Right forelimb (tissue), 1 donor: ENCODE measurements at places on chromosomes 12 and 14.

- no peak for DNase-seq
Observed at GRCh38 chr14:77265561-77266335, 5.3 kb downstream of the NGB start.

DNA sequence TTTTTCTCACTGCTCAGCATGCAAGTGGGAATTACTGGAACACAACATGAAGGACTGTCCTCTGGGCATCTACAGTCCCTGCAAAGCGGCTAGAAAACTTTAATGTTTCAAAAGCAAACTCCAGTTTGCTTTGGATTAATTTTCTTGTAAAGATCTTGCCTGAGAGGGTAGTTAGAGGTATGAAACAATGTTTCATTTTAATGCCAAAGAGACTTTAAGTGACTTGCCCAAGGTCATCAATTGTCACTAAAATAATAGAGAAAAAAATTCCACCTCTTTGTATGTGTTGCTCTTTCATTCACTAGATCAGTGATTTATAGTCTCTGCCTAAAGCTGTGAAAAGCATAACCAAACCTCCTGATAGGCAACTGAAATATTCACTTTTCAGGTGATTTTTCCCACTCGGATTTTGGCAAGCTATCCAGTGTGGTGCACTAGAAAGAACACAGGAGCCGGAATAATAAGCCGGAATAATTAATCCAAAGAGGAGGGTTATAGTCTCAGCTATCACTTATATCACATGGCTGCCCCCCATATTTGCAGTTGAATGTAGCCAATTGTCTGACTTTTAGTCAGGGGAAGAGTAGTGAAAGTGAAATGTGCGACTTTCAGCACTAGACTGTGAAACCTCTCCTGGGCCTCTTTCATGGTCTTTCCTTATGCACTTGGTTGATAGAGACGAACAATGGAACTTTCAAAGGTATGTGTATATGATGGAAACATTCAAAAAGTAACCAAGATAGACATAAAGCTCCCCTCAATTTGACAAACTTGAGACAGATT is 107.7 kb downstream of the SLC6A15 start:
- no peak for DNase-seq

GRCh38 chr14:75904311-75904710 is 77.5 kb downstream of the TGFB3 start:
- no peak for DNase-seq

- DNase-seq, result no peak
Observed at GRCh38 chr14:55450124-55450523, 9.7 kb upstream of the TBPL2 start.

- no peak for DNase-seq
Observed at GRCh38 chr14:37658156-37658555, 62.7 kb downstream of the TTC6 start.

DNA sequence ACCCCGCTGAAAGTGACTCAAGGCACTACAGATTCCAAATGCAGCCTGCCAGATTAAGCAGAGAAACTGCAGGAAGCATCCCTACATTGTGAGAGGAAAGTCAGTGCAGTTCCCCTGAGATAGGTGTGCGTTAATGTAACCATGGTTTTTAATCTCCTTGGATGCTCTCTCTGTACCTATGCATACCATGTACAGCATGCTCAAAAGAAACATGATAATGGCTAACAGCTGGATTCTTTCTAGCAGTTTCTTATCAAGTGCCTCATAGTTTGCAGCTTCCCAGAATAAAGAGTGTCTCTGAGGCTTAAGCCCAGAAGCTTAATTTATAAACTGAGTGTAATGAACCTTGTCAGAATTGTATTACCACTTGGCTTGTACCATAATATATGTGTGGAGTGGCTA is 17.1 kb upstream of the MDM1 start:
- DNase-seq, result no peak

DNA sequence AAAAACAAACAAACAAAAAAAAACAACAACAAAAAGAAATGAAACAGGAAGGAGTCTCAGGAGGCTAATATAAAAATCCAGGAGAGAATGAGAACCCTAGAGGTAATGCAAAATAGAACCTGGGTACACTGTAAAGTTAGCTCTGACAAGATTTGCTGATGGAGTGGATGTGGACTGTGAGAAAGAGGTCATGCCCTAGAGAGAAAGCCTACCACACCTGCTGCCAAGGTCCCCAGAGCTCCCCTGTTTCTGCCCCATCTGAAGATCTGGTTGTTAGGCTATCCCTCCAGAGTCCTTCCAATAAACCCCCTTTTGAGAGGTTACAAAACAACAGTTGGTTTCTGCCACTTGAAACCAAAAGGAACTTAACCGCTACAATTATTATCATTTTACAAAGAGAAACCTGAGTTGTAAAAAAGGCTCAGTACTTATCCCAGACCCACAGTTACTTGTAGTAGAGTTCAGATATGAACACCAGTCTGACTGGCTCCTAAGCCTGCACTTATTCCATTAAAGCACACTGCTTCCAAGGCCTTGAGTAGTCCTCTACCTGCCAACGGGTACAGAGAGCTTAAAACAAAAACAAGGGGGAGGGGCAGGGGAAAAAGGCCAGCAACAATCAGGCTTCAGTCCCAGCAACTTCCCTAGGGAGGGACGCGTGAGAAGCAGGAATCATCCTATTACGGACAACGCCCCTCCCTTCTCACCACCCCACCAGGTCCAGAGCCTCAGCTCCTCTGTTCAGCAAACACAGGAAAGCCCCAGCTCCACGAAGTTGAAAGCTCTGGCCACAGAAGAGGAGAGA is 27.7 kb downstream of the PPP1R13B start:
- peak; percentile 50 for DNase-seq

DNA sequence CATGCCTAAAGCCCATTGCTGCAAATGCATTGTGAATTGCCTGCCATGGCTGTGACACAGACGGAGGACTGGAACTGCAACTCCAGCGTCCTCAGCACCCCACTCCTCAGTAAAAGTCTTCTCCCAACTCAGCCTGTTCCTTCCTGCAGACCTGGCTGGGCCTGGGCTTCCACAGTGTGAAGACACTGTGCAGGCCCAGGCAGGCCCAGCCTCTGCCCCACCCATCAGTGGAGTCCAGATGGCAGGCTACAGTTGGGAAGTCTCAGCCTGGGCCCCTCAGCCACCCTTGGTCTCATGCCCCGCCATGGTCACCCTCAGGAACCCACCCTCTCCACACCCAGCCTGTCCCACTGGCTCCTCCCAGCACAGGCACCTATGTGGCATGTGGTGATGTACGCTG is 22.0 kb downstream of the VSX2 start:
- DNase-seq, result no peak

DNA sequence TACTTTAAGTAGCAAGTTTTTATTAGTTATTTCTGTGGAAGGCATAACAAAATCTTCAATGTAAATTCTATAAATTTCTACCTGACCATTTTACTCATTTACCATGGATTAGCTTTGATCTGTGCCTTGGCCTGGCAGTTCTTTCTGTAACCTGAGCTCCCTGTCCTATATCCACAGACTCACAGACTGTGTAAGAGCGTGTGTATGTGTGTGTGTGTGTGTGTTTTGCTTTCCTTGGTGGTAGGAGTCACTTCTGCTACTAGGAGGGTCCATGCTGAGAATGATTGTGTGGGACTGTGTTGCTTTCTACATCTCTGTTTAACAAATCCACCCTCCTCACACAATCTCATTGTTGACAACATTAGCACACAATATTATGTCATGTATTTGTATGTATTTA is 221.2 kb upstream of the PELI2 start:
- no peak for DNase-seq

- DNase-seq, result no peak
Observed at GRCh38 chr14:65198346-65198745, 96.0 kb upstream of the MAX start.

DNA sequence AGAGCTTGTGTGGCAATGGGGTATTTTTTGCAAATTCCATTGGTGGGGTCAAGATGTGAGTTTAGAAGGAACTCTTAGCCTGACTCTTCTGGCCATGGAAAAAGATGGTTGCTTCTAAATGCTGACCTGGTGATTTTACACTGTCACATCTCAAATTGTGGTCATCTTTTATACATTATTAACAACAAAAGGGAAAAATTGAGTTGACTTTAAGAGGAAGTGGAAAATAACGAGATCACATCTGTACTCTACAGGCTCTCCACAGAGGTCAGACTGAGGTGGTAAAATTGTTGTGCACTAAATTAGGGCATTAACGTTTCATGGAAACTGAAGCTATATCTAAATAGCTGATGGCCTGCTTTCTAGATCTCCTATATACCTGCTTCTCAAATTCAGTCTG is 44.7 kb downstream of the PTPN11 start:
- no peak for DNase-seq

- no peak for DNase-seq
Observed at GRCh38 chr12:46354111-46354801, 18.3 kb downstream of the SLC38A2 start.

GRCh38 chr14:71324767-71325272 is 417.6 kb downstream of the PCNX1 start:
- DNase-seq, result no peak

DNA sequence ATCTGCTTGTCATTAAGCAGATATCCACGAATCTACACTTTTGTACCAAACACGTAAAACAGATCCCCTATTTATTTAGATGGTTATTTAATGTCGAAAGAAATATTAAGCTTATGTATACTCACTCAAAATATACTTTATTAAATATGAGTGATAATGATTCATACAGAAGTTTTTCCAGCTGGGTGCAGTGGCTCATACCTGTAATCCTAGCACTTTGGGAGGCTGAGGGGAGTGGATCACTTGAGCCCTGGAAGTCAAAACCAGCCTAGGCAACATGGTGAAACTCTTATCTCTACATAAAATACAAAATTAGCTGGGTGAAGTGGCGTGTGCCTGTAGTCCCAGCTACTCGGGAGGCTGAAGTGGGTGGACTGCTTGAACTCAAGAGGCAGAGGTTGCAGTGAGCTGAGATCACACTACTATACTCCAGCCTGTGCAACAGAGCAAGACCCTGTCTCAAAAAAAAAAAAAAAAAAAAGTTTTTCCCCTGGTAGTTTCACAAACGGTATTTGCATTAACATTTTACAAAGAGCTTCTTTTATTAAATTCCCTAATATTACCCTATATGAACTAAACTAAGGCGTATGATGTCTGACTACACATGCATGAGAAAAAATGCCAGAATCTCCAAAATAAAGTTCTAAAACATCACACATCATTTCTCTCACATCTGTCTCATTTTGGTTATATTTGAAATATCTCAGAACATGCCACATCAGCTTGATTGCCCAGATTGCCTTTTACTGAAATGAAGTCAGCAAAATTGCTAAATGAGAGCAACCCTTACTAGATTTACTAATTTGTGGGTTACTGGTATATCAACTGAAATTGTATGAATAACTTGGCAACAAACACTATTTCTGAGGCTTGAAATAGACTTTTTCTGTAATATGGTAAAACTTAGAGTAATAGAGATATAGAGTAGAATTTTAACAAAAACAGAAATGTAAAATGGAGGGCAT is 74.9 kb downstream of the PAWR start:
- no peak for DNase-seq

DNA sequence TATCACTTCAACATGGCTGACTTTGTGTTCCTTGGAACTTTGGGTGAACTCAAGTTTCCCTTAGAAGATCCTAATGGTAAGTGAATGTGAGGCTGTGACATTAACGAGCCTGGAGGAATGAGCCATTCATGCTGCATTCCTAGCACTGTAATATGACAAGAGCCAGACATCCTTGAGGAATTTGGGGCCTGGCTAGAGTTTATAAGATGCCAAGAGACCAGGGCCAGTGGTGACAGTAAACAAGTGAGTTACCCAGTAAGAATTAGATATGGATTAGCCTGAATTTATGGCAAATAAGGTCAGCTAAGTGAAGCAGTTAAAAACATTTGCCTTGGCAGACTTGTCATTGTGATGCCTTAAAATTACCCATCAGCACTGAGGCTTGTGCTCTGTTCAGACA is 232.4 kb downstream of the AKAP6 start:
- no peak for DNase-seq

- DNase-seq, result no peak
Observed at GRCh38 chr14:93950948-93951634, 23.9 kb downstream of the FAM181A start.

GRCh38 chr12:106914796-106915634 is 40.7 kb upstream of the TMEM263 start:
- no peak for DNase-seq

GRCh38 chr12:88156075-88156654 is 14.1 kb downstream of the TMTC3 start:
- DNase-seq, result no peak

GRCh38 chr12:105667973-105668743 is 337.7 kb downstream of the C12orf75 start:
- DNase-seq, result no peak

- no peak for DNase-seq
Observed at GRCh38 chr14:106562451-106562850, 1036.1 kb downstream of the TMEM121 start.

DNA sequence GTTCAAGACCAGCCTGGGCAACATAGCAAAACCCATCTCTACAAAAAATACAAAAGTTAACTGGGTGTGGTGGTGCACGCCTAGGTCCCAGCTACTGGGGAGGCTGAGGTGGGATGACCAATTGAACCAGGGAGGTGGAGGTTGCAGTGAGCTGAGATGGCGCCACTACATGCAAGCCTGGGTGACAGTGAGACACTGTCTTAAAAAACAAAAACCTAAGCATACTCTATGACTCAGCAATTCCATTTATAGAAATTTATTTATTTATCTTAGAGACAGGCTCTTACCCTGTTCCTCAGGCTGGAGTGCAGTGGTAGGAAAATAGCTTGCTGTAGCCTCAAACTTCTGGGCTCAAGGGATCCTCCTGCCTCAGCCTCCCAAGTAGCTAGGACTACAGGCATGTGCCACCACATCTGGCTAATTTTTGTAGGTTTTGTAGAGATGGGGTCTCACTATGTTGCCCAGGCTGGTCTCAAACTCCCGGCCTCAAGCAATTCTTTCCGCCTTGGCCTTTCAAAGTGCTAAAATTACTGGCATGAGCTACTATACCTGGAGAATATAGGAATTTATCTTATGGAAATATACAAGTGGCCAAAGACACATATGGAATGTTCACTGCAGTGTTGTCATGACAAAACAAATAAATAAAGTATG is 43.3 kb downstream of the NCKAP5L start:
- DNase-seq, result no peak

- DNase-seq, result no peak
Observed at GRCh38 chr14:21245813-21246212, 23.4 kb downstream of the HNRNPC start.

DNA sequence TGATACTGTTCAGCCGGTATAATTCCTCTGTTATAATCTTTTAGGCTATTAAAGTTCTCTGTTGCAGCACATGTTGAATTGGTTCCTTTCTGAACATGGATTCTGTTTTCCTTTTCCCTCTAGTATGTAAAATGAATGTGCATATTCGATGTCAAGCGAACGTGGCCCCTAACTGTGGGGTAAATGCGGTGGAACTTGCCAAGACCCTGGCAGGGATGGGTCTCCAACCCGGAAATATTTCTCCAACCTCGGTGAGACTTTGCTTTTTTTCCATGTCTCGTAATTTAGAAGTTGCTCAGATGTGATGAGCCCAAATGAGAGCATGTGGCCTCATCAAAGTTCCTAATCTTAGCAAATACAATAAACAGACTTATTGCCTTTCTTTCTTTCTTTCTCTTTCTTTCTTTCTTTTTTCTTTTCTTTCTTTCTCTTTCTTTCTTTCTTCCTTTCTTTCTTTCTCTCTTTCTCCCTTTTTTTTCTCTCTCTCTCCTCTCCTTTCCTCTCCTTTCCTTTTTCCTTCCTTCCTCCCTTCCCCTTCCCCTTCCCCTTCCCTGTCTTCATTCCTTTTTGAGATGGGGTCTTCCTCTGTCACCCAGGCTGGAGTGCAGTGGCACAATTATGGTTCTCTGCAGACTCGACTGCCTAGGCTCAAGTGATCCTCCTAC is 131.9 kb downstream of the PRKCH start:
- no peak for DNase-seq
